ENCODE measurements at places on chromosomes 7 and 10.

GRCh38 chr7:55524558-55525310, 47.6 kb downstream of the VOPP1 start:
- DNase-seq, result no peak

DNA sequence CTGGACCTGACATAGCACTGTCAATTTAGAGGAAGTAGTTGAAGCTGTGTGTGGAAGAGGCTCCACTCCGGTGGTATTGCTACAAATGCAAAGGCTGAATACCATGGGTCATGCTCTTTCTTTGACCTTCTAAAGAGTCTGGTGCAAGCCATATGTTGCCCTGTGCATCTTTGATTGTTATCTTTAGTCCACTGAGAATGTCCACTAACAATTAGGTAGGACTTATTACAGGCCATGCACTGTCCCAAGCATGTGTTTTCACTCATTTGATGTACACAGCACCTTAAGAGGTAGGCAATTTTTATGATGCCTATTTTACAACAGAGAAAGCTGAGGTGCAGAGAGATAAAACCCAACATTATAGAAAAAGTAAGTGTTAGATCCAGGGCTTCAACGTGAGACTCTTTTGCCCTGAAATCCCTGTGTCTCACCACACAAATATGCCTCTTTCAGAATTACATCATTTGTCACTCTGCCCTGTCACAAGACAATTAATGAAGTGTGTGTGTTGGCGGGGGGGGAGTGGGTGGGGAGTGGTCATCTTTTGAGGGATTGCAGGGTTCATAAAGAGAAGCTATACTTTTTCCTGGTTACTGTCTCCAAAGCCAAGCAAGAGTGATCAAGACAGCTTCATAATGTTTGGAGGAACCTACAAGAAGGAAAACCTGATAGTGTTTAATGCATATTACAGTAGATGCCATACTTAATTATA, 637.6 kb upstream of the IGFBP3 start:
- no peak for DNase-seq

DNA sequence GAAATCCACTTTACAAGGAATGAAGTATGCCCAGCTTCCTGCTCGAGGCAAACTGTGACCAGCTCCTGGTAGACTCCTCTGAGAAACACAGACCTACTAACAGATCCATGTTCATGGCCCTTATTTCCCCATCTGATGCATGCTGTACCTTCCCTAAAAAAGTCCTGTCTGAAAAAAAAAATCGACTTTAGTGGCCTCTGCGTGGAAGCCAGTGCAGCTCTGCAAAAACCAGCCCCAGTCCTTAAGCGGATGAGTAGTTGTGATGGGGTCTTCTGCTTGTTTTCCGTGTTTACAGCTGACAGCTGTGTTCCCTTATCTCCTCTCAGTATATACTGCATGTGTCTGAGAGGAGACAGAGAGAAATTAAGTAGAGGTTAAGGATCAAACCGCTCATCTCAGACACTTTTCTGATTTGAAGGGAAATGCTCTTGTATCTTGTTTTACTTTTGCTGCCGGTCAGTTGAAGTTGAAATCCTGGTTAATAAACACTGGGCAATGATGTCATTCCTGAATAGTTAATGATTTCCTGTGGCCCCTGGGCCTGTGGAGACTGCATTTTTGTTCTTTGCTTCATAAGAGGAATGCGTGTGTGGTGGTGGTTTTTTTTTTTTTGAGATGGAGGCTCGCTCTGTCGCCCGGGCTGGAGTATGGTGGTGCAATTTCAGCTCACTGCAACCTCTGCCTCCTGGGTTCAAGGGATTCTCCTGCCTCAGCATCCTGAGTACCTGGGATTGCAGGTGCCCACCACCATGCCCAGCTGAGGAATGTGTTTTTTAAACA, 67.6 kb downstream of the DOCK1 start:
- no peak for DNase-seq

- no peak for DNase-seq
Measured at GRCh38 chr7:68816491-68816890, 781.8 kb upstream of the AUTS2 start.

GRCh38 chr7:74656441-74656836, 1.1 kb upstream of the GTF2I start:
- peak; percentile 62 for DNase-seq

DNA sequence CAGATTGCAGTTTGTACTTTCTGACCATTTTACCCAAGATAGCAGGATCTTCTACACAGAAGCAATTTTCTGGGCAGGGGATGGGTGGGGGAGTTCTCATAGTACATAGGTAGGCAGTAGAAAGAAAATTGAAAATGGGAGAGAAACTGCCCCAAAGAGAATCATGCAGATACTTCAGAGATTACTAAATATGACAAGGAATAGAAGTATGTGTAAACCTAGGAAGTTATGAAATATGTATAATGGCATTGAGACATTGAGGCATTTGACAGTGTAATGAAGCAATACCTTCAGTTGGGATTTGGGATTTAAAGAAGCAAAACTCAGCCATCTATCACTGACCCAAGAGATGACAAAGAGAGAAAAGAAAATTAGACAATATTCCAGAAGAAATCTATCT, 233.0 kb downstream of the PTN start:
- no peak for DNase-seq

- no peak for DNase-seq
Measured at GRCh38 chr7:3733541-3734140, 432.6 kb downstream of the SDK1 start.
